ENCODE measurements at places on chromosomes 16 and 17.

DNA sequence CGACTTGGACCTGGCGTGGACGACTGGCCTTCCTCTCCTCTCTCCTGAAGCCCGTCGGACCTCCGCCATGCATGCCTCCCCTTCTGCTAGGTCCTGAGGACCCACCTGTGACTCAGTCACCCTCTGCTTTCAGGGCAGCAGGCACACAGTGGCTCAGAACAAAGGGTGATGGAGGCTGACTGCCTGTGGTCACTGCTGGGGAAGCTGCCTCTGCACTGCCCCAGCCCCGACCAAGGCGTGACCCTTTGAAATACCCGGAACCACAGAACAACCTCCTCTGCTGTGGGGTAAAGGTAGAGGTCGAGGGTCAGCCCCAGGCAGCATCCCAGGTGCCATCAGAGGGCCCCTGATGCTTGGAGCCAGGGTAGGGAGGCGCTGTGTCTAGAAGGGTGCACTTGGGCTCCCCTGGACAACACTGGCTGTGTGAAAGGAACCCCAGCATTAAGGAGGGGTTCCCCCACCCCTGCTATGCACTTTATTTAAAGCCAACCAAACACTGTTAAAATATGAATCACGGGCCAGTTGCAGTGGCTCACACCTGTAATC is 12.5 kb upstream of the SLC4A1 start:
- no peak for DNase-seq

DNA sequence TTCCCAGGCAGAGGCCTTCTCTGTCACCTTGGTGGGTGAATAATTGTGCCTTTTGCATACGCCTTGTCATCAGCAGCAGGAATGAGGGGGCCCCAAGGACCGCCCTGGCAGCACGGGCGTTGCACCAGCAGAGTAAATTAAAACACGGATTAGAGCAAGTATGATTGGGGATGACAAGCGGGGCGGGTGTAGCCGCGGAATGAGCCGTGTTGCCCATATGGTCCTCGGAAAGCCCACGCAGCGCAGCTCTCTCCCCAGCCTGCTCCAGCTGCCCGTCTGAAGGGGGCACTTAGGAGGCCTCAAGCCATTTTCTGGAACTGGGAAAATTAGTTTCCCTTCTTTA is 299.4 kb upstream of the IRX3 start:
- DNase-seq: no peak

- DNase-seq: no peak
Observed at GRCh38 chr16:19033761-19034160, 33.7 kb upstream of the COQ7 start.

- DNase-seq: no peak
Observed at GRCh38 chr16:9316615-9317014, 225.2 kb downstream of the HAPSTR1 start.

DNA sequence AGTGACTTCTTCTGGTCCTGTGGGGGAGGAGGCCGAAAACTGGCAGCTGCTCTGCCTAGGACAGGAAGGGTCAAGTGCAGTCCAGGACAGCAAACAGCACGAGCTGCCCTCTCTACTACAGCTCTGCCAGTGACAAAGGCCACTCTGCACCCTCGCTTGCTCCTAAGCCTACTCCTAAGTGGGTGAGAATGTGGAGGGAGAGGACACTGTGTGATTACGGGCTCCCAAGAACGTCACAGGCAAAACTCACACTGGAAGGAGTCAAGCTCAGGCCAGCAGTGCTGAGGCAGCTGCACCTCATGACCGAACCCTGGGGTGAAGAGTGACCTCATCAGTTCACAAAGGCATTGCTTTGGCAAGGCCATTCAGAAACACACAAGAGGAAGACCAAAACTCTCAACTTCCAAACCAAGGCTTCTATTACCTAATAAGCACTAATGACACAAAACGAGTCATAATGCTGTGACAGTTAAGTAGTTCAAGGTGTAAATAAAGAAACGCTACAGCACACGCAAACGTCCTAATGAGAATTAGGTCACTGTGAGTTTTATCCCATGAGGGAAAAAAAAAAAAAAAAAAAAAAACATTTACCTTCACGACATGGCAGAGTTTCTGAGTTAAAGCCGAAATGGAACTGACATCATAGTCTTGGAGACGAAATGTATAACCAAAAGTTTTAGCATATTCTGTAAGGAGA is 35.1 kb downstream of the MARF1 start:
- no peak for DNase-seq

DNA sequence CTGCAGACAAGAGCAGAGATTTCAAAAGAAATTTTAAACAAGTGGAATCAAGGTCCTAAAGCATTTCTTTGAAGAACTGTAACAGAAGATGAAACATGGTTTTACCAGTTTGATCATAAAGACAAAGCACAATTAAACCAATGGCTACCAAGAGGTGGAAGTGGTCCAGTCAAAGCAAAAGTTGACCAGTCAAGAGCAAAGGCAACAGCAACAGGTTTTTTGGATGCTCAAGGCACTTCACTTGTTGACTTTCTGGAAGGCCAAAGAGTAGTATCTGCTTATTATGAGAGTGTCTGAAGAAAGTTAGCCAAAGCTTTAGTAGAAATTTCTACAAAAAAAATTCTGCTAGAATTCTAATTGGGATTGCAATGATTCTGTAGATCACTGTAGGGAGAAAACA is 5.3 kb downstream of the DDX52 start:
- DNase-seq: no peak

- DNase-seq: peak; percentile 97
Observed at GRCh38 chr16:28538733-28539596, at the start of gene NUPR1. TSS of gene NUPR1 (minus strand) at chr16:28538974. CDS start at chr16:28538907, 67 bp downstream.

GRCh38 chr17:7249830-7250229 is 1.7 kb downstream of the CTDNEP1 start:
- DNase-seq: no peak

GRCh38 chr16:4660454-4661007 is 32.8 kb upstream of the NUDT16L1 start:
- peak; percentile 59 for DNase-seq

DNA sequence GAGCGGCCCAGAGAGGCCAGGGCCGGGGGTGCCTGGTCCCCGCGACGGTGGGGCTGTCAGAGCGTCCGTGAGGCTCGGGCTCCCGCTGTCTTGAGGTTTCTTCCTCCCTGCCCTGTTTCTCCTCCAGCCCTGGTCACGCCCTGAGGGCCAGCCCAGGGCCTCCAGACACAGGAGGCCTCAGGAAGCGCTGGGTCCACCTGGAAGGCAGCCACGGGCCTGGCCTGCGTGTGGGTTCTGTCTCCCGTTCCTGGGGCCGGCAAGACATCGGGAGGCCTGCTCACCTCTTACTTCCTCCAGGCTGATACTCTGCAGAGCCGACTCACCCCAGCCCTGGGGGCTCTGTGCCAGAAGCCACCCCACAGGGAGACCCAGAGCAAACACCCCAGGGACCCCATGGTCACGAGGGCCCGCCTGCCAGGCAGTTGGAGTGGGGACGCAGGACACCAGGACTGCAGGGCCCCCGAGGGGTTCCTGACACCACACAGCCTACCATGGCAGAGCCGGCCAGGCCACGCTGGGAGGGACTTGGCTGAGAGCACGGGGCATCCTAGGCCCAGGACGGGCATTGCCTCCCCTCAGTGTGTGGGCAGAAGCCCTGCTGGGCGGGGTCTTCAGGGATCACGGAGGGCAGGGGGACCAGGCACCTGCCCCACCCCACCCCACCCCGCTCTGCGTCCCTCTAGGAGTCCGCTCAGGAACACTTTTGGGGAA is 18.9 kb upstream of the CACNA1H start:
- no peak for DNase-seq

DNA sequence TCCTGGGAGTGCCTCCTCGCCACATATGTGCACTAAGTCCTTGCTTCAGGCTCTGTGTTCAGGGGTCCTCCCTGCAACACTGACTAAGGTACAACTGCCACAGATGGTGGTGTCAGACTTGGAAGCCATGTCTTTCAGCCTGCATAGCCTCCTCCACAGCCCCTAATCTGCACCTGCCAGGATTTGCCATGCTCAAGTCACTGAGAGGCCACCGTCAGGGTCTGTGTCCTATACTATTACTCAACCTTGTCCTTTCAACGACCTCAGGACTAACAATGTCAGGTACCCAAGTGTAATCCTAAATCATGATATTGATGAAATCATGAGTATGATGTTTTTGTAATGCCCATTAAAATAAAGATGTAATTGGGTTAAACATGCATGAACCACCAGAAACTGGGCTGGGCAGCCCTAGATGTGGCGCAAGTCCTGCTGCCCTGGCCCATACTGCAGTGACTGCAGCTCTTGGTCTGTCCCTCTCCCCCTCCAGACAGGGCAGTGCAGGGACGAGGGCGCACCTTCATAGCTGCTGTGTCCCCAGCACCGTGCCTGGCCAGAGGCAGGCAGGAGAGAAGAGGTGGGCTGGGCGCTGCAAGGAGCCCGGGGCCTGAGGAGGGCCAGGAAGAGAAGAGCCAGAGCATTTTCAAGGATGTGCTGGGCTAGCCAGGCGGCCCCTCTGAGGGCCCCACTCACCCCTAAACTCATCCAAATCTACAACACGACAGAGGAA is 198.0 kb downstream of the ZNF423 start:
- DNase-seq: no peak

- no peak for DNase-seq
Observed at GRCh38 chr16:13702614-13703013, 217.3 kb upstream of the ERCC4 start.

GRCh38 chr16:83744441-83744981 is 63.3 kb upstream of the HSBP1 start:
- DNase-seq: peak; percentile 57

GRCh38 chr16:30953511-30954124 is 3.9 kb upstream of the SETD1A start:
- DNase-seq: peak; percentile 50

GRCh38 chr17:31556969-31557645 is 165.6 kb downstream of the RAB11FIP4 start:
- no peak for DNase-seq

- DNase-seq: no peak
Observed at GRCh38 chr16:7449808-7450207, 117.2 kb downstream of the RBFOX1 start.

DNA sequence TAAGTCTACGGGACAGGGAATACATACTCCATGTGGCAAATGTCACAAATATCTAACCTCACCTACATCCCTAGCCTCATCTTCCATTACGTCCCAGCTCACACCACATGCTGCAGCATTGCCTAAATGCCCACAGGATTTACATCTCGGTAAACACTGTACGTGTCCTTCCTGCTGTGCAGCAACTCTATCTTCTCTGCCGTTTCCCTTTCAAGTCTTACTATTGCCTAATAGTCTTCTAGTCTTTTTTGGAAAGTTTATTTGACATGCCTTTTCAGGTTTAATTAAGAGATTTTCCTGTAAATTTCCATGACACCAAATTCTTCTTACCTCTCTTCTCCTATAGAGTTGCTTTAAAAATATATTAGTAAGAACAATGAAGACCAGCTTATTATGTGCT is 120.5 kb downstream of the HS3ST4 start:
- no peak for DNase-seq

DNA sequence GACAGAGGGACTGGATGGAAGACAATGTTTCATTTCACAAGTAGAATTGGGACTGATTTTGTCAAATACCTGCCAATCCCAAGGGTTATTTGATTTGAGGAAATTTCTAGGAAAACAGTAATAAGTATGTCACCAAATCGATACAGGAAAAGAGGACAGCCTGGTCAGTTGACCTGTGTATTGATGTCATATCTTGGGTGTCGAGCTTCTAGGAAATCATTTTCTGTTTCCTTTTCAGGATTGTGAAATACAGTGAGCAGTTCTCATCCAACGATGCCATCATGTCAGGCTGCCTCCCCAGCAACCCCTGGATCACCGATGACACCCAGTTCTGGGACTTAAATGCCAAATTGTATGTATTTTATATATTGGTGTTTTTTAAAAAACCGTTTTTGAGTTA is 56.1 kb downstream of the RGS9 start:
- no peak for DNase-seq

- DNase-seq: no peak
Observed at GRCh38 chr17:41634639-41635038, 10.3 kb upstream of the KRT17 start.

GRCh38 chr16:85621698-85622428 is 8.7 kb downstream of the GSE1 start:
- no peak for DNase-seq

DNA sequence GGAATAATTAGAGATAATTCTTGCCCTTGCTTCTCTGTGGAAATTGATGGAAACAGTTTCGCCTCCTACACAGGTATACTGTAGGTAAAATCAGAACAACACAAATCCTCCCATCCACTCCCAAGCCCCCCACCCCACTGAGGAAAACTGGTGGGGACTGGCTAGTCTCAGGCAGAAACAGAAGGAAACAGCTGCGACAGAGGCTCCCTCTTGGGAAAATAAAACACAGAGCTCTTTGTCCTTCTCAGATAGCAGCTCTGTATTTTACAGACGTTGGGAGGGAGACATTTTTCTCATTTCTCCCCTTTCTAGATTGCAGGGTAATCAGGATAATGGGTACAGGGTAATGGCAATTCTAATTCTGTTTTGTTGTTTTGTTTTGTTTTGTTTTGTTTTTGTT is 1.1 kb downstream of the SLFN13 start:
- DNase-seq: no peak

GRCh38 chr17:9401434-9401833 is 174.2 kb downstream of the STX8 start:
- DNase-seq: no peak

DNA sequence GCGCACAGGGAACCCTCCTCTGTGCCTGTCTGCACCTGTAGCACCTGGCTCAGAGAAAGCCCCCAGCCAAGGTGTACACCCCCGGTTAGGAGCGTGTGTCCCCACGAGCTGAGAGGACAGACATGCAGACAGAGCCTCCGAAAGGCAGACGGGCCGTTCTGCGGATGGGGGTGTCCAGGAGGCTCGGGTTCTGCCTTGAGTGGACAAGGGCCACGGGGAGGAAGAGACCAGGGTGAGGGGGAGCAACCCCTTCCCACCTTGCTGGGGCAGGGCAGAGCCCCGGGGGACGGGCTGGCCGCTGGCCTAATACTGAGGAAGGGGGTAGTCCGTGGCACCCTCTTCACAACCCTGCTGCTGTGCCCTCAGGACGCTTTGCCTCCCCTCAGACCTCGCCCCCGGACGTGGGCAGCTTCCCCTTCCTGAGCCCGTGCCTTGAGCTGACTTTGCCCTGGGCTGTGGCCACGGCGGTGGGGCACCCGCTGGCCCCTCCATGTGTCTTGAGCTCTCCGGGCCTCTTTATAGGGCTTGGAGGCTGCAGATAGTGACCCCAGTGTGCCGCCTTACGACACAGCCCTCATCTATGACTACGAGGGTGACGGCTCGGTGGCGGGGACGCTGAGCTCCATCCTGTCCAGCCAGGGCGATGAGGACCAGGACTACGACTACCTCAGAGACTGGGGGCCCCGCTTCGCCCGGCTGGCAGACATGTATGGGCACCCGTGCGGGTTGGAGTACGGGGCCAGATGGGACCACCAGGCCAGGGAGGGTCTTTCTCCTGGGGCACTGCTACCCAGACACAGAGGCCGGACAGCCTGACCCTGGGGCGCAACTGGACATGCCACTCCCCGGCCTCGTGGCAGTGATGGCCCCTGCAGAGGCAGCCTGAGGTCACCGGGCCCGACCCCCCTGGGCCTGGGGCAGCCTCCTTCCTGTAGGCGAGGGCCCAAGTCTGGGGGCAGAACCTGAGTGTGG is 5.7 kb downstream of the SLC22A31 start:
- DNase-seq: no peak

All from hepatic stellate cell (primary cell).